ENCODE measurements at places on chromosomes 1 and 21. TPM values are rescaled to one million over a fixed set of nuclear protein-coding genes. Genes with fewer than 3 reads are reported as not detected.

DNA sequence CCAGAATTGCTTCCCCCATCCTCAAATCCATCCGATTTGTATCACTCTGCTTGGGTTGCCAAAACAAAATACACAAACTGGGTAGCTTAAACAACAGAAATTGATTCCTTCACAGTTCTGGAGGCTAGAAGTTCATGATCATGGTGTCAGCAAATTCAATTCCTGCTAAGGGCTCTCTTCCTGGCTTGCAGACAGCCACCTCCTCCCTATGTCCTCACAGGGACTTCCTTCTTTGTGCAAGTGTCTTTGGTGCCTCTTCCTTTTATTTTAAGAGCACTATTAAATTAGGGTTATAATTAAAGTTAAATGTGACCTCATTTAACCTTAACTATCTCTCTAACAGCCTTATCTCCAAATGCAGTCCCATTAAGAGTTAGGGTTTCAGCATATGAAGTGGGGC, 112.8 kb downstream of the PLPP3 start:
- DNase-seq, result no peak

DNA sequence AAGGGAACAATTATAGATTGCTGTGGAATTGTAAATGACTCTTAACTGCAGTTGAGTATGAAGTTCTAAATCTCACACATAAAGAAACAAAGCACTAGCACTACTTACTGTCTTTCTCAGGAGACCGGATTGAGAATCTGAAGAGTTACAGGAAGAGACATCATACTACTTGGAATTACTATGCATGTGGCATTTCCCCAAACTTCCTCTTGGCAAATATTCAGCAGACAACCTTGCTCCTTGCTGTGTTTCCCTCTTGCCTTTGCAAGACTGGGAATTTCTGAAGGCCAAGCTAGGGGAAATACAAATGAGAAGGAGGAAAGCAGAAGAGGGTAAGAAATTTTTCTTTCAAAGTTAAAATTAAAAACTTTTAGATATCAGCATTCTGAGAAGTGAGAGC, 173.6 kb upstream of the KCTD3 start:
- no peak for DNase-seq

- DNase-seq, result no peak
These were observed 392.6 kb upstream of the VAMP3 start for GRCh38 chr1:7378346-7379130.

DNA sequence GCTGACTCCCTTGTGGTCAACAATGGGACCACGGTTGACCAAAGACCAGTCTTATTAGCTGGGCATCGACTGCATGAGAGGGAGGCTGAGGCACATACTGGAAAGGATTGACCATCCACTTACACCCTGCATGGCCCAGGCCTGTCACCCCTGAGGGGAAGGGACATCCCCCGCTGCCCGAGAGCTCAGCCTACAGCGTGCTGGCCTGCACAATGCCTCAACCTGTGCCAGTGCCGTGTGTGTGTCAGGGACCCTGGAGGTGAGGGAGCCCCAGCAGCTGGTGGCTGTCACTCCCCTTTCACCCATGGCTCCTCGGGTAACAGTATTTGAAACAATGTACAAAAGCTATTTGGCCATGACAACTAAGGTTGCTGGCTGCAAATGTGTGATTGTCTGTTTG, 67.3 kb downstream of the SLC35F3 start:
- no peak for DNase-seq

- DNase-seq, result no peak
These were observed 77.6 kb upstream of the RGS18 start for GRCh38 chr1:192080684-192081083.

DNA sequence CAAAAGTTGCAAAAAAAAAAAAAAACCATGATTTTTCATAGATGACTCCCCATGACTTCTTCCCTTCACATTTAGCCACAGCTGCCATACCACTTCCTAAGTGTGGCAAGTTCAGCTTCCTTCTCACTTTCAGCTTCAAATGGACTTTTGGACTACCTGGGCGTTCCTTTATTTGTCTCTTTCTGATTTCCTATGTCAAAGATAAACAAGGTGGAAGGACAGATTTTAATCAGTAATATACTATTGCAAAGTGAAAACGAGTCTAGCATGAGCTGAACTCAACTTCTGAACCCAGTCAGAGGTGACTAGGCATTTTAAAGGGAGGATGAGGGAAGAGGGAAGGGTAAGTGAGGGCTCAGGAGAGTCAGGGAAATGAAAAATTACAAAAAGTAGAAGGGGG, 14.4 kb upstream of the SCCPDH start:
- DNase-seq, result no peak

DNA sequence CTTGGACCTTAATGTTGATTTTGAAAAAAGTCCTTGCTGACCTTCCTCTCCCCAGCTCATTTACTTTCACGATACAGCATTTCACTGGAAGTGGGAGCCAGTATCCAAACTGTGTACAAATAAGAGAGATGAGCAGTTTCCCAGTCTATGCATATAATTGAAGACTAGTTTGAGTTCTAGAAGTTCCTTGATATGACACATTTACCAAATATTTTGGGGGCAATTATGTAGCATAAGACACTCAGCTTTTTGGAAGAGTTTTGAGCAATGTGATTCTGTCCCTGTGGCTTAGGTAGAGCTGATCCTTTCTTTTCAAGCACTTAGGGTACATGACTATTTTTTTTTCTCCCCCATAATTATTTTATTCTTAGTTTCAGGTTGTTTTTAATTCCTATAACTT, 26.4 kb downstream of the GIPC2 start:
- DNase-seq, result no peak

GRCh38 chr1:246798606-246799496, 74.6 kb downstream of the SCCPDH start:
- DNase-seq, result no peak

- DNase-seq, result peak; percentile 99
These were observed 113.9 kb downstream of the ATP5PO start for GRCh38 chr21:33801424-33802405.

DNA sequence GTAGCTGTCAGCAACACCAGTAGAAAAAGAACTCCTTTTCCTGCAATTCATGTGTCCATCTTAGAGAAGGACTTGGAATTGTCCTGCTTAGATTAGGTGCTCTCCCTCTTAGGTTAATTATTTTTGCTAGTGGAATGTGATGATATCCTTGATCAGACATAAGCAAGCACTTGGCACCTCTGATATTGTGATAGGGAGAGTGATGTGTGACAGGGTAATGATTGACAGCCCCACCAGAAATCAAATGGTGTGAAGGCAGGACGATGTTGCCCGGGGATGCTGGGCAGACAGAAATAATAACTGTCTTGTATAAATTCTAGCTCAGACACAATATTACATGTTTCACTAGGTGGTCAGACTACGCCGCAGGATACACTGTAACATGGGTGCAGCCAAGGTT, 4.4 kb downstream of the TYW3 start:
- DNase-seq, result no peak

- DNase-seq, result no peak
These were observed 295.8 kb downstream of the LTN1 start for GRCh38 chr21:28696844-28697410.

DNA sequence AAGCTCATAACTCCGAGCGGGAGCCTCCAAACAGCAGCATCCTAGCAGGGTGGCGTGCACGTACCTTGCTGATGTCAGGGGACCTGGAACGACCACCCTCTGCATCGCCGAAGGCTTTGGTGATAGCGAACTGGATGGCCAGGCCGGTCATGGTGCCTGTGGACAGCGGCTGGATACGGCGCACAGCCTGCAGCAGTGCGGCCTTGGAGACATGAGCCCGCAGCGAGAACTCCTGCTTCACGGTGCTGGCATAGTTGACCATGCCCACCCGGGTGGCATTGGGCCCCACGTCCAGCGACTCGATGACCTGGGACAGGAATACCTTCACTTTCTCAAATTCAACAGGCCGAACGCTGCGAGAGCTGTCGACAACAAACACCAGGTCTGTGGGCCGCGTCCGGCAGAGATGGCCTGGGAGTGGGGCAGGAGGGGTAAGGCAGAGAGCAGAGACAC, 2.0 kb downstream of the MATN1 start:
- DNase-seq, result no peak

DNA sequence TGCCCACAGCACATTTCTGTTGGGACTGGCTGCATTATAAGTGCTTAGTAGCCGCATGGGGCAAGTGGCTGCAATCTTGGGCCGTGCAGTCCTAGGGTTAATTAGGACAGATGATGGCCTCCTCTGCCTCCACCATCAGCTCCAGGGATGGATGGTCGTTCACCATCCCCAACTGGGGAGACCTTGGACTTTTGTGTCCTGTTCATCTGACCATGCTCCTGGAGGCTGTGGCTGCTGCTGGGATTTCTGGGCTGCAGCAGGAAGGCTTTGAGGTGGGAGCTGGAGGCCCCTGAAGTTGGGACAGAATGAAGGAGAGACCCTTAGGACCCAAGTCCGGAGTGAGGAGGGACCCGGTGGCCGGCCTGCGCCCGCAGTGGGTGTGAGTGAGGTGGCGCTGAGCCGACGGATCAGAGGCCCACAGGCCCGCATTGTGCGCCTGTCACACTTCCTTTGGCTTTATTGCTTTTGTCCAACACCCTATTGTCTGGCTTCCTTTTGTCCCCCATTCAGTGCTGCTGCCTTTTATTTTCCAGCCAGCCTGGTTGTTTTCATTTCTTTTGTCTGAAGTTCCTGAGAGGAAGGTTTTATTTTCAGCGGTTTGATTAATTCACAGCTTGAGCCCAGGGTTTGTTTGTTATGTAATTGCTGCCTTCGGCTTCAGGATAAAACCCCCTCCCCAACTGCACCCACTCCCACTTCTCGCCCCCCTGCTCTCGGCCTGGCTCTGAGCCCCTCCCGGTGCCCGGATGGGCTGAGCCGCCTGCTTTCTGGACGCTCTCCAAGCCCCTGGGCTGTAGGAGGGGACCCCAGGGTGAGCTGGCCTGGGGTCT, 35.6 kb downstream of the SOX13 start:
- DNase-seq, result no peak

- DNase-seq, result no peak
These were observed 32.1 kb downstream of the LYST start for GRCh38 chr1:235834620-235835019.

- DNase-seq, result no peak
These were observed 54.9 kb downstream of the MAB21L3 start for GRCh38 chr1:116166011-116166571.

DNA sequence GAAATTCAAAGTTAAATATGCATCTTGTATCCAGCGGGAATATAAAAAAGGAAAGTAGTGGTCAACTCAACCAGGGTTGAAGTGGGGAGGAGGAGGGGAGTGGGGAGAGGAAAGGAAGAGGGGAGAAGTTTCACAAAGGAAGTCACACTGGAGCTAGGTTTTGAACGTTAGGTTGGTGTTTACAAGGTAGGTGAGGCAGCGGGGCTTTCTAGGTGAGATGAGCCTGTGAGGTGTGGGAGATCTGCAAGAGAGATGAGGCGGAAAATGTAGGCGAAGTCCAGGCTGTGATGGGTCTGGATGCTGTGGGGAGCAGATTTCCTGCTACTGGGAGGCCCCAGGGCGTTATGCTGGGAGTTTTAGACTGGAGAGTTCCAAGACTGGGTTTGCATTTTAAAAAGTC, 36.1 kb upstream of the IL20 start:
- no peak for DNase-seq

- DNase-seq, result peak; percentile 81
These were observed 14.9 kb upstream of the IER5 start for GRCh38 chr1:181073638-181074037.

DNA sequence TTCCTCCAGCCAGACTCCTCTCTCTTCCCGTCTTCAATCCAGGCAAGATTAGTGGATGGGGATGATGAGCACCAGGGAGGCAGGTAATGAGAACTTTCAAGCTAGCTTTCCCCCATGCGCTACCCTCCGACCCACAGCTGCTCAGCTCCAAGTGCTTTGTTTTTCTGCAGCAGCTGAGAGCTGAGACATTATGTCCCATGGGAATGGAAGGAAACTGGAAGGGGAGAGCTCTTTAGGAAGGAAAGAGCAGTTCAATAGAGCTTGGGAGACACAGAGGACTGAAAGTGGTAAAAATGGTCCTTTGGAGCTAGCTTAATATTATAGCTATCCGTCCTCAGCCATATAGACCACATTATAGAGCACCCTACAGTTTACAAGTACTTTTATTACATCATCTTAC, 39.8 kb downstream of the RAB3B start:
- no peak for DNase-seq

GRCh38 chr1:25505656-25506385, 37.6 kb upstream of the LDLRAP1 start:
- DNase-seq, result no peak

- DNase-seq, result no peak
These were observed 16.9 kb downstream of the AGO1 start for GRCh38 chr1:35899941-35900340.

GRCh38 chr21:16280686-16281091, 550.9 kb downstream of the USP25 start:
- DNase-seq, result no peak

DNA sequence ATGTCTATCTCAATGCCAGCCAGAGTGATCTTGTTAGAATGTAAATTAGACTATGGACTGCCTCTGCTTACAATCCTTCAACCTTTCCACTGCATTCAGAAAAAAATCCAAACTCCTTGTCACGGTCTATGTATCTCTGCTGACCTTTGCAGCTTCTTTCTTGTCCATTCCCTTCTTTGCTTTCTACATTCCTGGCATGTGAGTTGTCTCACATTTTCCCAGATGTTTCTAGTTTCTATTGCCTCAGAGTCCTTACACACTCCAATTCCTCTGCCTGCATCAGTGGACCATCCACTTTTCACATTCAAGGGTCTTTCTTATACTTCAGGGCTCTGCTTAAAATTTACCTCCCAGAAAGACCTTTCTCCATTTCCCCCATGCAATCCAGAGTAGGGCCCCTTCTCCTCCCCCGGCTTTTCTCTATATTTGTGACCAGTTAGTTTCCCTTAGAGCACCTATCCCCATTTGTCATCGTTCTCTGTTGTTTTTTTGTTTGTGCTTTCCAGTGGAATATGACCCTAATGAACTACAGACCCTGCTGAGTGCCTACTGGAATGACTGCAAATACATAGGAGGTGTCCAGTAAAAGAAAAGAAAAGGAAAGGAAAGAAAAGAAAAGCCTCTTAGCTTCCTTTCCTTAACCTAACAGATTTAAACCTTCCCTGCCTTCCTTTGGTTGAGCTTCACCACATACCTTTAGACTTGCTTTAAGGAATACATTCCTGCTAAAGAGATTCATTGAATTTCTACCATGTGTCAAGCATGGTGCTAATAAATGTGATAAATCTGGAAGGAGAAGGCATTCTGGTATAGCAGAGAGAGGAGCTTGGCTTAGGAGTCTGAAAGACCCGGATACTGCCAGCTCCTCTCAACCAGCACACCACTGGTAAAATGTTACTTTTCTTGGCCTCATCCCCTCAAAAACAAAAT, 102.0 kb downstream of the DIRAS3 start:
- DNase-seq, result peak; percentile 20

- DNase-seq, result no peak
These were observed 158.5 kb downstream of the TSEN15 start for GRCh38 chr1:184210031-184210430.

The OR2L3 gene
- not detected for total RNA-seq

The RAD54L gene
- 0.26 TPM for total RNA-seq

The IFNLR1 gene
- total RNA-seq, result 4.5 TPM

The KIAA0040 gene
- total RNA-seq, result 2.7 TPM

The FCGR3A gene
- not detected for total RNA-seq

The LCE1D gene
- total RNA-seq, result not detected

The KRTAP21-1 gene
- total RNA-seq, result not detected

The FNDC5 gene
- total RNA-seq, result not detected

Data from bronchial epithelial cell (primary cell).